ENCODE measurements at places on chromosomes 5 and 9. TPM values are rescaled to one million over a fixed set of nuclear protein-coding genes. Genes with fewer than 3 reads are reported as not detected.

The PCDHB15 gene
- 30.0 TPM for polyA plus RNA-seq

The PCDHGB3 gene
- polyA plus RNA-seq, result 1.2 TPM

The CDKN2A gene
- 28.8 TPM for polyA plus RNA-seq

The GGTA1 gene
- polyA plus RNA-seq, result not detected

The PPP1R26 gene
- polyA plus RNA-seq, result 0.62 TPM

The FBXL7 gene
- polyA plus RNA-seq, result not detected

The PCDH12 gene
- 0.03 TPM for polyA plus RNA-seq

The MSX2 gene
- 1.5 TPM for polyA plus RNA-seq

The EIF4E1B gene
- polyA plus RNA-seq, result not detected

The ANKRD33B gene
- 4.2 TPM for polyA plus RNA-seq

The CCNI2 gene
- 152 TPM for polyA plus RNA-seq

The IGFBPL1 gene
- 1.3 TPM for polyA plus RNA-seq

The F2RL1 gene
- polyA plus RNA-seq, result not detected

The ANKRD34B gene
- not detected for polyA plus RNA-seq

The SOX30 gene
- 0.95 TPM for polyA plus RNA-seq

The FKTN gene
- 34.4 TPM for polyA plus RNA-seq

The TXNDC8 gene
- not detected for polyA plus RNA-seq

The LCP2 gene
- 0.15 TPM for polyA plus RNA-seq

The BARX1 gene
- polyA plus RNA-seq, result not detected

The SLC45A2 gene
- polyA plus RNA-seq, result not detected

The IRGM gene
- polyA plus RNA-seq, result not detected

The HTR4 gene
- polyA plus RNA-seq, result not detected

The NTRK2 gene
- polyA plus RNA-seq, result 8.1 TPM

The GHR gene
- polyA plus RNA-seq, result 4.2 TPM

The KIAA0825 gene
- polyA plus RNA-seq, result 9.3 TPM

The FOXD4L5 gene
- polyA plus RNA-seq, result not detected

The NRG2 gene
- 0.73 TPM for polyA plus RNA-seq

The HCN1 gene
- 103 TPM for polyA plus RNA-seq

The LCN9 gene
- polyA plus RNA-seq, result not detected

The GMCL2 gene
- not detected for polyA plus RNA-seq

The PRELID2 gene
- 2.0 TPM for polyA plus RNA-seq

The PDE8B gene
- 21.6 TPM for polyA plus RNA-seq

The GLIPR2 gene
- 4.4 TPM for polyA plus RNA-seq

The PCDHB11 gene
- polyA plus RNA-seq, result 1.1 TPM

The GABRA1 gene
- 1,123 TPM for polyA plus RNA-seq

The IFNK gene
- not detected for polyA plus RNA-seq

The ACOT12 gene
- polyA plus RNA-seq, result not detected

The SNCAIP gene
- polyA plus RNA-seq, result 4.6 TPM

The SPINK13 gene
- not detected for polyA plus RNA-seq

The C5orf58 gene
- polyA plus RNA-seq, result not detected

The EGFLAM gene
- polyA plus RNA-seq, result not detected

The GDA gene
- 0.66 TPM for polyA plus RNA-seq

The FOXI1 gene
- not detected for polyA plus RNA-seq
